RCC 7860 (cell line): ENCODE measurements at places on chromosomes 2 and 18.

DNA sequence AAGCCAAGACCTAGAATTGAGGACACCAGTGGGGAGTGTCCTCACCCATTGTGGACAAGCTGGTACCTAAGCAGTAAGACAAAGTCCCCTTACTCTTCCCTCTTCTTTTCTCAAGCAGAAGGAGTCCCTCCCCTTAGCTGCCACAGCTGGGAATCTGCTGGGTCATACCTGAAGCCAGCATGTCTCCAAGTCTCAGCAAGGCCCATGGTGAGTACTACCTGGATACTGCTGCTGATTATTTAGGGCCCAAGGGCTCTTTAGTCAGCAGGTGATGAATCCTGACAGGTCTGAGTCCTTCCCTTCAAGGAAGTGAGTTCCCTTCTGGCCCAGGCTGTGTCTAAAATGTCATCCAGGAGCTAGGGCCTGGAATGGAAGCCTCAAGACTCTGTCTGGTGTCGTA is 198.6 kb upstream of the STK17B start:
- DNase-seq: no peak

DNA sequence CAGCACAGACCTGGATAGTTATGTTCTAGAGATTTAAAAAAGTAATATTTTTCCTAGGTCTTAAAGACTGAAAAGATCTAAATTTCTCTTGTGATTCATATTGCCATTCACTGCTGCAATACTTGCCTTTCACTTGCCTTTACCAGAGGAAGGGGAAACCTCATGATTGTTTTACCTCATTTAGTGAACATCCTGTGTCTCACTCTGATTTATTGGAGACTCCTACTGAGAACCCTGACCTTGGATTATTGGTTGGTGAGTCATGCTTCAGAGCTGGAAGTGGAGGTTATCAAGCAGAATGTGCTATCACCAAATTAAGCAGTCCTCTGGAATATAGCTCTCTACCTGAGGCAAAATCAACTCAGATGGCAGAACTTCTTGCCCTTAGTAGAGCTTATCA is 500.5 kb downstream of the TSN start:
- peak; percentile 72 for DNase-seq

GRCh38 chr2:210250622-210251021 is 25.4 kb upstream of the ACADL start:
- no peak for DNase-seq

DNA sequence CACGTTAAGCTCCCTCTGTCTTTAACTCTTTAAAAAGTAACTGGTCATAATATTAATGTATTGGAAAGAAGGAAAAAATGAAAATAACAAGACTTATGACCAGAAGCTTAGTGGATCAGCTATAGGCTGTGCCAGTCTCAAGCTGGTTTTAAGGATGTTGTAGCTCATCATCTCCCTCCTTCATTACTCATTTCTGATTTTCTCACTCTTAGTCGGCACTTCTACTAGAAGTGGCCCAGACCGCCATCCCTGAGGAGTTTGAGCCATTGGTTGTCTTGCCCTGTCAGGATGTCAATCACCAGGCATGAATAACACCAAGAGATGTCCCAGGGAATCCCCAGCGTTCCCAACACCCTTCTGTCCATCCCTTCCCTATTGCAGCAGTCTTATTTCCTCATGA is 151.5 kb downstream of the ASXL3 start:
- DNase-seq: no peak

GRCh38 chr2:163417596-163418337 is 318.0 kb downstream of the FIGN start:
- DNase-seq: no peak

DNA sequence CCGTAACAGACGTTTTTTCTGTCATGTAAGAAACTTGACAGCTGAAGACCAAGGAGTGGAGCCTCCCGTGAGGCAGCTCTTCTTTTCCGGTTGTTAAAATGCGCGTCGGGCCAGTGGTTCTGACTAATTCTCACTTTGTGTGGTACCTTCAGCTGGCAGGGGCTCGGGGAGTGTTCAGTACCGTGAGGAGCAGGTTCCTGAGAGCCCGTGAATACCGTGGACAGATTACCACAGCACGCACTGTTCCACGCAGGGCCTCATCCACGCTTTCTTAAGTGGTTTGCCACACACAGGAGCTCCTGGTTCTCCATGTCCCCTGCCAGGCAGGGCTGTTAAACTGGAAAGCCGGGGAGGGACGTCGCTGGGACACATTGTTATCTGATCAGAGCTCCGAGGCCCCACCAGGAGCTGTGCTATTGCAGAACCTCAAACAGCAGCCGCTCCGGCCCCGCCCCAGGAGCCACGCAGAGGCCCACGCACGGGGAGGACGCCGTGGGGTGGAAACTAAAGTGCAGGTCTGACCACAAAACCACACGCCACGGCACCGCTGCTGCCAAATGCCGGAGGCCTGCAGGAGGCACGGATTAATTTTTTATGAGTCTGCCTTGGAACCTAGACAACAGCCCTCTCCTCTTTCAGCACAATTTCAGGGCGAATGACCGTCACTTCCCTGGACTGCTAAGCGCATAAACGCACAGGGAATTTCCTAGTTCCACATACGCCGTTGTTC is 43.3 kb downstream of the NFATC1 start:
- no peak for DNase-seq

DNA sequence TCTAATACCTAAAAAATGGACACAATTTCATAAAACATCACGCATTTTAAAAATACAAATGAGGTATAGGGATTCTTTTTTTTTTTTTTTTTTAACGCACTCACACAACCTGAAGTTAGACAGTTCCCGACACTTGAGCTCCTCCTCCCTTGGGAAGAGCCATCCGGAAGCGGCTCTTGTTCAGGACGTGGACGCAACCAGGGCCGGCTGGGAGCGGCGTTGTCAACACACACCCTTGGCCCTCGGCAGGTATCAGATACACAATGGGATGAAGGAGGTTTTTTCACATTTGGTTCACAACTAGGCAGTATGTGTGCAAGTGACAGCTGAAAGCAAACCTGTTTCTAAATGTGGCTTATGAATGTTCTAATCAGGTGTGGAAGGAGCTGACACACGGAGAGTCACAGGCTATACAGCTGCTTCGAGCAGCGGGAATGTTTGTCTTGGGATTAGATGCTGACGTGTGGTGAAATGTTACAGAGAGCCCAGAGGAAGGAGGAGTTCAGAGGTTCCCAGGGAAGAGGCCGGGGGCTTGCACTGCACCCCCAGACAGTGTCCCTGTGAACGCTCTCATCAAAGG is 111.1 kb downstream of the PXDN start:
- no peak for DNase-seq

DNA sequence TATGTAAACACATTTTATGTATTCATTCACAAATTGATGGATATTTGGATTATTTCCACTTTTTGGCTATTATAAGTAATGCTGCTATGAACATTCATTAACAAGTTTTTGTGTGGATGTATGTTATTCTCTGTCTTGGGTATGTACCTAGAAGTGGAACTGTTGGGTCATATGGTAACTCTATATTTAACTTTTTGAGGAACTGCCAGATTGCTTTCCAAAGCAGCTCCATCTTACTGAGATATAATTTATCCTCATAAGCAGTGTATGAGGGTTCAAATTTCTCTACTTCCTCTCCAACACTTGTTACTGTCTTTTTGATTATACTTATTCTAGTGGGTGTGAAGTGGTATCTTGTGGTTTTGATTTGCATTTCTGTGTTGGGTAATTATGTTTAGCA is 7.1 kb upstream of the EML6 start:
- DNase-seq: no peak

DNA sequence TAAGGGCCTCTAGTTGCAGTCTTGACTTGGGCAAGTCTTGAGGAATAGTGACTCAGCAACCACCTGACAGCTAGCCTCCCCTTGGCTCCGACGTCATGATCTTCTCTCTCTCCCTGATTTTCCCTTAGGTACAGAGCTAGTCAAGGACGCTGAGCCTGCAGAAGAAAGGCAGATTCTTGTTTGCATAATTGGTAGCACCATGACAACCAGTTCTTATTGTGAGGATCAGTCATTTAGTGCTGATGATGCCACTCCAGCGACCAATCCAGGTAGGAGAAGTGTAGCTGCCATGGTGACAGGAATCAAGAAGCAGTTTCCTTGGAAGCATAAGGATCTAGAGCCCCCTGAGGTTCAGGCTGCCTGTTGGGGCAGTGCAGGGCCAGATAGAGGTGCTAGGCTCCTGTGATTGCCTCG is 2.8 kb upstream of the RESP18 start:
- DNase-seq: no peak

DNA sequence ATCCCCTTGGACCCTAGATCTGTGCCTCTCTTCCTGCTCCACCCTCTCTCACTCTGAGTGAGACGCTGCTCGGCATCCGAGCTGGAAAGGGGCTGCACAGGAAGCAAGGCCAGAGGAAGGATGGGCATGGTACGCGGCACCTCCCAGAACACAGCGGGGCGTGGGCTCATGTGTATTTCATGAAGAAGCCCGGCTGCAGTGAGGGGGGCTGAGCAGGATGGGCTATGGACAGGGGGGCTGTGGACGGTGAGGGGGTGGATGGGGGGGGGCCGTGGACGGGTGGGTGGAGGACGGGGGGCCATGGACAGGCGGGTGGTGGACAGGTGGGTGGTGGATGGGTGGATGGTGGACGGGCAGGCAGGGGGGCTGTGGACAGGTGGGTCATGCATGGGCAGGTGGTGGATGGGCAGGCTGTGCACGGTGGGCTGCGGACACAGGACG is 28.5 kb downstream of the SLC66A2 start:
- no peak for DNase-seq

GRCh38 chr18:58911241-58911640 is 46.6 kb downstream of the ZNF532 start:
- no peak for DNase-seq

DNA sequence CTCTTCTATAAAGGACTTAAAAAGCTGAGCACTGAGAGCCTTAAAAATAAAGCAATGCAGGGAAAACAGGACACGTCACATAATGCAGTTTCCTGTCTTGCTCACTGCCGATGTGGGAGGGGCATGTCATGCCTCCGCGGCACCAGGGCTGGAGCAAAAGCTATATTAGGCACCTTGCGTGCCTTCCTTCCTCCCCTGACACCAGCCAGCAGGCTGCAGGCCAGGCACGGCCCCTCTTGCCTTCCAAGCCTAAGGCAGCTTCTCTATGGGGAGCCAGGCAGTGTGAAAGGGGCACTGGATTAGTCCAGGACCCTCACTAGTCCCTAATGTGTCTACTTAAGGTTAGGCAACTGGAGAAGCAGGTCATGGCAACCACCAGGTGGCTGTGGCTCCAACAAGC is 26.3 kb downstream of the MRPL35 start:
- no peak for DNase-seq

- no peak for DNase-seq
These were observed 34.1 kb downstream of the PIEZO2 start for GRCh38 chr18:11115276-11115675.

GRCh38 chr18:615773-616172 is 19.0 kb downstream of the CLUL1 start:
- DNase-seq: no peak

- DNase-seq: no peak
These were observed 27.7 kb upstream of the STRN start for GRCh38 chr2:36993841-36994620.
